ENCODE measurements at places on chromosomes 3 and 15. TPM values are rescaled to one million over a fixed set of nuclear protein-coding genes. Genes with fewer than 3 reads are reported as not detected.

The MRPS25 gene
- total RNA-seq = 23.4 TPM

The DGKG gene
- total RNA-seq = 2.2 TPM

The HESX1 gene
- total RNA-seq = 0.63 TPM

The GXYLT2 gene
- 0.13 TPM for total RNA-seq

The WDR76 gene
- 10.5 TPM for total RNA-seq

The PARP9 gene
- total RNA-seq = 13.6 TPM

The TMEM266 gene
- not detected for total RNA-seq

The C15orf61 gene
- 1.3 TPM for total RNA-seq

The COL6A5 gene
- total RNA-seq = not detected

The SLC12A1 gene
- total RNA-seq = not detected

The C3orf85 gene
- not detected for total RNA-seq

The CCR1 gene
- not detected for total RNA-seq

The EPHB3 gene
- 0.13 TPM for total RNA-seq

The SYNPR gene
- not detected for total RNA-seq

The TRH gene
- total RNA-seq = not detected

The LCTL gene
- not detected for total RNA-seq

The C2CD4B gene
- 28.2 TPM for total RNA-seq

The KNG1 gene
- not detected for total RNA-seq
